ENCODE measurements at places on chromosomes 5 and 9. TPM values are rescaled to one million over a fixed set of nuclear protein-coding genes. Genes with fewer than 3 reads are reported as not detected.

GRCh38 chr5:80978772-80979317 lies 18.7 kb downstream of the RASGRF2 start:
- H3K4me1 ChIP-seq: no peaks in the 10 kb centered on the region
- no peak for DNase-seq
- H3K27ac ChIP-seq: no peak overlapping the region
- no peak overlapping the region for H3K4me3 ChIP-seq

The SEC24A gene
- 21.2 TPM for total RNA-seq

DNA sequence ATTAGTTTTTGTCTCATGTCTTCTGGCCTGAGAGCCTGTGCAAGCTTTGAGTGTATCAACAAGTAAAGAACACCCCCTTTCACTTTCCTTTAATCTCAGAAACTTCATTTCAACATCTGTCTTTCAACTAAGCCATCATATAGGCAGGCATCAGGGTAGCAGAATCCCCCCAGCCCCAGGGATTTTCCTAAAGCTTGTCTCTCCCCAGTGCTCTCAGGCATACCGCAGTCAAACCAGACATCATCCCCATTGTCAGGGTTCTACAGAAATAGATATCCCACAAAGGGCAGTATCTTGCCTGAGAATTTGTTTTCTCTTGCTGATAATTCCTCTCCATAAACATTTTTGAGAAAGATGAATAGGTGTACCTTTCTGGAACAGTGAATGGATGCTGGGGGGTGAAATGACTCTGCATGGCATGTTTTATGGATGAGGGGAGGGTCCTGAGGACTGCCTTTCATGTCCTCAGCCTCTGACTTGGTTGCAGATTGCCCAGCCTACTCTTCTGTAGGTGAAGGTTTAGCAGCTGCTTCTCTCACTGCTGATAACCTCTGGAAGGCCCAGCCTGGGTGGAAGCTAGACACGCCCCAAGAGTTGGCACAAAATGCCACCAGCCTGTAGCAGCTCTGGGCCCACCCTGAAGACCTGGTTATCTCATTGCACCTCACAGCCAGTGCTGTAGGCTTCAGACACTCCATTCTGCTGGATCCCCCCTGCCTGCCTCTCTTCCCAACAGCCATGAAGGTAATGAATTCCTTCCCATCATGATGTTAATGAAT lies 20.5 kb upstream of the SHB start:
- H3K4me3 ChIP-seq: no peak overlapping the region
- no peaks in the 10 kb centered on the region for H3K4me1 ChIP-seq
- no peaks in the 10 kb centered on the region for H3K36me3 ChIP-seq
- H3K27ac ChIP-seq: no peak overlapping the region
- no peak for DNase-seq

- no peak overlapping the region for H3K27ac ChIP-seq
- H3K36me3 ChIP-seq: no peaks in the 10 kb centered on the region
- H3K27me3 ChIP-seq: no peaks in the 10 kb centered on the region
- H3K4me1 ChIP-seq: no peaks in the 10 kb centered on the region
- DNase-seq: no peak
- no peak overlapping the region for H3K4me3 ChIP-seq
These were observed 56.9 kb downstream of the KIF24 start for GRCh38 chr9:34272101-34272541.

The GLDC gene
- total RNA-seq: 0.64 TPM

DNA sequence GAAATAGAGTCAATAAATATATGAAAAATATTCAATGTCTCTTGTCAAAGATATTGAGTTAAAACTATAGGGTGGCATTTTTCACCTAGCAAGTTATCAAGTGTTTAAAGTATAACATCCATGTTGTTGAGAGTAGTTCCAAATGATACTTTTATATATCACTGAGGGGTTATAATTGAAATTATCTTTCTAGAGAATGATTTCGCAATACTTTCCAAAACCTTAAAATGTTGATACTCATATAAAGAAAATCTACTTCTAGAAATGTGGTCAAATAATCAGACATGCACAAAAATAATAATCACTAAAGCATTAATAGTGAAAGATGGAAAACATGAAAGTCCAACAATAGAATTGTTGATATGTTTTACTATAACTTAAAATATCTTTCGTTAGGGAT lies 50.1 kb downstream of the OXCT1 start:
- H3K4me1 ChIP-seq: peaks cover 14% of the 10 kb centered on the region
- no peak overlapping the region for H3K27ac ChIP-seq
- no peak for DNase-seq
- no peaks in the 10 kb centered on the region for H3K27me3 ChIP-seq
- H3K36me3 ChIP-seq: no peaks in the 10 kb centered on the region

The HRH2 gene
- total RNA-seq: 7.5 TPM

The PCDHGB6 gene
- total RNA-seq: 3.9 TPM

- H3K4me1 ChIP-seq: no peaks in the 10 kb centered on the region
- no peak overlapping the region for H3K27ac ChIP-seq
- H3K27me3 ChIP-seq: no peaks in the 10 kb centered on the region
- DNase-seq: no peak
These were observed 1.6 kb upstream of the ZFP62 start for GRCh38 chr5:180862645-180863044.
